ENCODE measurements at places on chromosomes 3 and 15.

GRCh38 chr3:118641608-118642007 is 393.0 kb downstream of the IGSF11 start:
- no peak for DNase-seq

DNA sequence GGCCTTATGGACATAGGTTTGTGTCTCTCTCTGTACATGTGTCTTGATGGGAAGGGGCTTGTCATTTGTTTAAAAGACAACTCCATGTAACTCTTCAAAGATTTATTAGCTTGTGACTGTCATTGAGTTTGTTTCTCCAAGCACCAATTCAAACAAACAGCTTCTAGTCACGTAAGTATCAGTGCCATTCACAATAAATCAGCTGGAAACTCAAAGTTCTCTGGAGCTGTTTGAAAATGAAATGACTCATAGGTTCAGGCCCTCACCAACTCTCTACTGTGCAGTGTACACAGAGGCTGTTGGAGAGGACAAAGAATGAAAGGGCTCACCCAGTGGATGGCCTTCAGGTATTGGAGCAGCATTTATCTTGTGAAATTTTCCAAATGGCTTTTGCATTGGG is 476.3 kb downstream of the AGBL1 start:
- no peak for DNase-seq

- no peak for DNase-seq
Measured at GRCh38 chr15:29538044-29538443, 268.4 kb upstream of the NSMCE3 start.

DNA sequence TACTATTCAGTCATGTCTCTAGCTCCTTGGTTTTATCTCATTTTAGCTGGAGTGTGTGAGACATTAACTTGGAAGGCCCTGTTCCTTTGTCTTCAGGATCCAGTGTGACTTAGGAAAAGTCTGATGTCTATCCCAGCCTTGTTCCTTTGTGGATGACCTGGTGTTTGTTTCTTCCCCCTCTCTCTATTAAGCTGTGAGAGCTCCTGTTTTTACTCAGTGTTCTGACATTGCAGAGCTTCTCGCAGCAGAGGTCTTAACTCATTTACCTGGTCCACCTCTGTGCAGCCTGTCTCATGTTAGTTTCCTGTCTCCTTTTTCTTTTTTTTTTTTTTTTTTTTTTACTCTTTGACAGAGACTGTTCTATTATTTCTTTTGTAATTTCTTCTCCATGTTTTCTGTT is 43.1 kb downstream of the KLF13 start:
- no peak for DNase-seq

DNA sequence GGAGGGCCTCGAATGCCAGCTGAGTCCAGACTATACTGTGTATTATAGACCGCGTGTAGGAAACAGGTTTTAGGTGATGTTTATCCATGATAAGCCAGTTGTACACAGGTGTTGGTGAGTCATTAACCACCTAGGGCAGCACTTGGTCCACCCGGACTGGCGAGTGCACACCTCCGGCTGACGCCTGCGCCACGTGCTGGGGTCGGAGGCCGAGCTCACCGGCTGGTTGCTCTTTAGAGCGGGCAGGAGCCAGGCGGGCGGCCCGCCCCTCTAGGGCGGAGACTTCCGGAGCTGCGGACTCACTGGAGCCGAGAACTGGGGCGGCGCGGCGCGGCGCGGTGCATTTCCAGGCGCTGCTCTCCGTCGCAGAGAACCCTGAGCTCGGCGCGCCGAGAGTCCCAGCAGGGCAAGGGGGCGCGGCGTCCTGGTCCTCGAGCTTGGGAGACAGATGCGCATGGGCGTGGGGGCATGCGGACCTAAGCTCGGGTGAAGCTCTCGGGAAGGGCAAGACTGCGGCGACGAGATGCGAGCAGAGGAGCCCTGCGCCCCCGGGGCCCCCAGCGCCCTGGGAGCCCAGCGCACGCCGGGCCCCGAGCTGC is at the start of gene ESYT3:
Gene ESYT3, plus strand, starts transcription at position 341 of the 599 bp plus-strand sequence. Its CDS starts 183 bp downstream, at position 524.
- DNase-seq = no peak

- DNase-seq = no peak
Measured at GRCh38 chr3:172993412-172993811, 147.6 kb downstream of the SPATA16 start.

- no peak for DNase-seq
Measured at GRCh38 chr3:48042071-48042760, 26.0 kb upstream of the MAP4 start.

GRCh38 chr3:122508135-122508914 is 6.4 kb downstream of the KPNA1 start:
- no peak for DNase-seq

GRCh38 chr3:49023775-49024174 is 1.9 kb downstream of the NDUFAF3 start:
- no peak for DNase-seq

DNA sequence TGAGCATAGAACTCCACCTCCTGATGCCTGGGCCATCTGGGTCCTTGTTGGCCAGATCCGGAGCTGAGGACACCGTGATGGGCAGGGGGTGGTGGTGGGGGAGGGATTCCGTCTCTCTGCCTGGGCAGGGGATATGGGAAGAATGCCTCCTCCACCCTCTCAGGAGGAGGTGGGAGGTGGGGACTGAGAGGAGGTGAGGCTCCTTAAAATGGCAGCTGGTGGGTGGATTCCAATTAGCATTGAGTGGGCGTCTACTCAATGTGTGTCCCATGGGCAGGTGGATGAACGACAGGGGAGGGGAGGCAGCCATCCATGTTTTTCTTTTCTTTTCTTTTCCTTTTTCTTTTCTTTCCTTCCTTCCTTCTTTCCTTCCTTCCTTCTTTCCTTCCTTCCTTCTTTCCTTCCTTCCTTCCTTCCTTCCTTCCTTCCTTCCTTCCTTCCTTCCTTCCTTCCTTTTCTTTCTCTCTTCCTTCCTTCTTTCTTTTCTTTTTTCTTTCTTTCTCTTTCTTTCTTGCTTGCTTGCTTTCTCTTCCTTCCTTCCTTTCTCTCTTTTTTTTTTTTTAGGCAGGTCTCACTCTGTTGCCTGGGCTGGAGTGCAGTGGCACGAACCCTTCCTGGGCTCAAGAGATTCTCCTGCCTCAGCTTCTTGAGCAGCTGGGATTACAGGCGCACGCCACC is 5.0 kb downstream of the SLC28A1 start:
- DNase-seq = no peak

- DNase-seq = no peak
Measured at GRCh38 chr3:58521917-58522631, 14.9 kb downstream of the ACOX2 start.

GRCh38 chr3:5332270-5332956 is 144.9 kb downstream of the EDEM1 start:
- no peak for DNase-seq

DNA sequence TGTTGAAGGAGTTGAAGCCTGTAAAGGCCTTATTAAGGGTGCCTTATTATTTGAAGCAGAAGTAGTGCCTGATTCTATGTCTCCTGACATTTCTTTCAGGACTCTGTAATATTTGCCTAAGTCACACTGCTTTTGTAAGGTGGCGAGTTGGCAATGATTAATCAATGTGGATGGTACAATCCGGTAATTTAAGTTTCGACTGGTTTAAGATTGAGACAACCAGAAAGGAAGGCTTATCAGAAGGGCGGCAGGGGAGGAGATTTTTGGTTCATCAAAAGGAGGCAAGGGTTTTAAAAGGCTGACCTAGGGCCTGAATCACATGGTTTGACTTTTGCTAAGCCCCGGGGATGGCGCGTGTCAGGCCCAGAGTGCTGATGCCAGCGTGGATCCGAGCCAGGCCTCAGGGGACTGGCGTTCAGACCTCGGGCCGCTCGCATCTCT is 830 bp upstream of the RNF13 start:
- no peak for DNase-seq

DNA sequence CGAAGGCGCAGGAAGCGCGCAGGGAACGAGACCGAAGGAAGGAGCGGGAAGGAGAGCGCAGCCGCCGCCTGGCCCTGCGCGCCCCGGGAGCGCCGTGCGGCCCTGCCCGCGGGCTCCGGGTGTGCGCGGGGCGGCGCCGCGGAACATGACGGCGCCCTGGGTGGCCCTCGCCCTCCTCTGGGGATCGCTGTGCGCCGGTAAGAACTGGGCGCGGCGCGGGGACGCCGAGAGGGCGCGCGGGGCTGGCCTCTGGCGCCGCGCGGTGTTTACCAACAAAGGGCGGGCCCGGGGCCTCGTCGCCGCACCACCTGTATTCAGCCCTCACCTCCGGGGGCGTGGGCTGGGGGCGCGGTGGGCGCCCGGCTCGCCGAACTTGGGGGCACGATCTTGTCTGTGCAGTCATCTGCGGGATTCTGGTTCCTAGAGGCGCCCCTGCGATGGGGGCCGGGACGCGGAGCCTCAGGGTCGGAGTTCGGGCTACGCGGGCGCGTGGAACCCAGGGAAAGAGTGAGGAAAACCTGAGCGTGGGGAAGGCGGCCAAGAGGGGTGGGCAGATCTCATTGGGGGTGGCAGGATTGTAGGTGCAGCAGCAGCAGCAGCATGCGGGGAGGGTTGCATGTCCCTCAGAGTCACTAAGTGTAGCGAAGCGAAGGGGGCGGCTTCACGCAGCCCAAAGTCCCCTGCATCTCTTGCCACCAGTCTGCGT is 641 bp downstream of the ACVR2B start:
- no peak for DNase-seq

DNA sequence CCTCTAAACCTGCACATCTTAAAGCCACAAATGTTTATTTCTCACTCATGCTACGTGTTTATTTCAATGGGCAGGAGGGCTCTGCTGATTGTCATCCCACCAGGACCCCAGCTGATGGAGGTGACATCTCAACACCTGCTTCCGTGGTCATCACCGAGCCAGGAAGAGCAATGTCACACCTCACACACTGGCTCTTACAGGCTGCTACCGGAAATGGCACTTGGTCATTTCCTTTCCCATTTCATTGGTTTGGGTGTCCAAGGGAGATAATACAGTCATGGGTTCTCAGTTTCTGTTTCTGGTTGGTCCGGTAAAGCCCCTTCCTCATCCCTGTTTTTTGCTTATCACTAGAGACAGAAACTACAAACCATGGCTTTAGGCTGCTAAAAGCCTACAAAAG is 41.9 kb downstream of the ABHD2 start:
- no peak for DNase-seq

GRCh38 chr15:69359722-69360121 is 54.4 kb upstream of the KIF23 start:
- no peak for DNase-seq

DNA sequence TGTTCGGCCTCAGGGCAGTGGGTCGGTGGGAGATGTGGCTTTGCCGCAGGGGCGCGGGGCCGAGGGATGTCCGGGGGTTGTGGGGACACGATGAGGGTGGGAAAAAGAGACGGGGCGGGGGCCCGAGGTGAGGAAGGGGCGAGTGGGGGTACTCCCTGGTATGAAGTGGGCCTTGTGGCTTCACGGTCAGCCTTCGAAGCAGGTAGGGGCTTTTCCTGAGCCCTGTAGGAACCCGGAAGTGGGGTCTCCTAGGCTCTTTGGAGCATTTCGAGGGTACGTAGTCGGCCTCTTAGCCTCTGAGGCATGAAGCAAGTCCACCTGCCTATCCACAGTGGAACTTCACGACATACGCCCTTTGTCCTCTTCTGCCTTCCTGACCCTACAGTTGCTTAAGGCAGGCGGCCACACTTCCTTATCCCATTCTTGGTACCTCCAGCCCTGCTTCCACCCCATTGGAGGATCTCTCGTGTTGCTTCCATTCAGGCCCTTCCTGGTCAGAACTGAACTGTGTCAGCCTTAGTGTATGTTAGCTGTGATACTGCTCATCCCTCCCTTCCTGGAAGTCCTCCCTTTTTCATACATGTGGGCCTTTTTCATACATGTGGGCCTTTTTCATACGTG is 389 bp downstream of the ARPC4 start:
- DNase-seq = peak; percentile 40

DNA sequence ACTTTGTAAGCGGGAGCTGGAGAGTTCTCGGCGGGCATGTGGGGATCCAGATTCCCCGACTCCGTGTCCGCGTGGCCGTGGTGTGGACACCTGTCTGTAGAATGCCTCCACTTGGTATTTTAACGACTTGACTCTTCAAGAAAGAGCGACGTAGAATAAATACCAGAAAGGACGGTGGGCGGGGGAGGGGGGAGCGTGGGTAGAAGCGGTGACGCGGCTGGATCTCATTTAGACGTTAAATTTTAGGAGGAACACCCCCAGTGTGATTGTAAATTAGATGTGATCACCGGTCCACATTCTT is 620 bp upstream of the PYGO1 start:
- DNase-seq = peak; percentile 16

GRCh38 chr3:163622384-163622783 is 1455.9 kb downstream of the SI start:
- DNase-seq = peak; percentile 52

Data from brain microvascular endothelial cell (primary cell).